ENCODE measurements at places on chromosomes 2 and 18.

DNA sequence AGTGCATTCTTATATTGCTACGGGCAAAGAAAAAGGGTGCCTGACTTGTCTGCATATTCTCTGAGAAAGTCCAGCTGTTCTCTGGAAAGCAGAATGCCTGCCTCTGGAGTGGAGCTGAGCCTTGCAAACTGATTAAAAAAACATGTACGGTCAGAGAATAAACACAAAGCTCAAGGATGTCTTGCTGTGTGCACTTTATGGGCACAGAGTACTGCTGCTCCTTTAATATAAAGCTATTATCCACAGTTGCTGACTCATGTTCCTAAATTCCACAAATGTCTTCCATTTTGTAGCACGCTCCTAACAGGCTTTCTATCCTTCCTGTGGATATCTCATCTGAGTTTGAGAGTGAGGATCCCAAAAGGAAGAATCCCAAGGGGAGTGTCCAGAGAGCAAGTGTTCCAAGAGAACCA lies 229.0 kb downstream of the MREG start:
- DNase-seq, result no peak

GRCh38 chr2:131094463-131095281 lies 1.4 kb upstream of the FAM168B start:
- DNase-seq, result no peak

- DNase-seq, result no peak
These were observed 6.0 kb downstream of the RETREG2 start for GRCh38 chr2:219184121-219184520.

GRCh38 chr2:36360834-36361233 lies 5.3 kb downstream of the CRIM1 start:
- no peak for DNase-seq

- DNase-seq, result no peak
These were observed 312.0 kb downstream of the IRS1 start for GRCh38 chr2:226487573-226487972.

DNA sequence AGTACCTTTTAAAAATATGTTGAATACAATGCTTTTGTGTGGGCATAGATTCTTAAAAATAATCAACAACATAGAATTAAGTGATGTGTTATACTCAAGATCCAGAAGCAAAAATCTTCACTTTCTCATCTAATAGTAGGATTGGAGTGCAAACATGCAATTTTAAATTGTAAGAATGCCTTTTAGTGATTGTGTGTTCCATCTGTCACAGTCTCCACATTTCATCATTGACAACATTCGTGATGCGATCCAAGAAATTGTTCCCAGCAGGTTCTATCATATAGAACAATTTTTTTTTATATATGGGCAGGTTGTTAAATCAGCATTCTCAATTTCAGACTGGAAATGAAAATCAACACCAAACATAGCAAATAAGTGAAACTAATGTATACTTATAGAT lies 1671.8 kb upstream of the SLC39A10 start:
- no peak for DNase-seq

DNA sequence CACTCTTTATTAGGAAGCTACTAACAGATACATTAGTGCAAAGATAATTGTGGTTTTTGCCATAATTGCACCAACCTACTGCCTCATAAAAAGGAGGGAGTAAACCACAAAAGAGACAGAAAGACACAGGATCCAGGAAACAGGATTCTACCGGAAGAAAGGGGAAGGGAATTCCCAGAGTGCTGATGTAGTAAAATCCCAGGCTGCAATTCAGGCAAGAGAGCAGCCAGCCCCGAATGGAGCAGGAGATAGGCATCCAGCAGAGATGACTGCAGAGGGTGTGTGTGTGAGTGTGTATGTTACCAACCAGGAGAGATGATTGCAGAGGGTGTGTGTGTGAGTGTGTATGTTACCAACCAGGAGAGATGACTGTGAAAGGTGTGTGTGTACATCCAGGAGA lies 84.4 kb downstream of the KCNS3 start:
- no peak for DNase-seq

- DNase-seq, result no peak
These were observed 130.2 kb upstream of the DLX2 start for GRCh38 chr2:172232708-172233396.

Measured in CD4-positive, alpha-beta T cell treated with Interleukin-15 for 4 hours (primary cell).